DMS 273 treated with DMSO at 0.1 percent for 48 hours (cell line): ENCODE measurements at places on chromosomes 2 and 18.

DNA sequence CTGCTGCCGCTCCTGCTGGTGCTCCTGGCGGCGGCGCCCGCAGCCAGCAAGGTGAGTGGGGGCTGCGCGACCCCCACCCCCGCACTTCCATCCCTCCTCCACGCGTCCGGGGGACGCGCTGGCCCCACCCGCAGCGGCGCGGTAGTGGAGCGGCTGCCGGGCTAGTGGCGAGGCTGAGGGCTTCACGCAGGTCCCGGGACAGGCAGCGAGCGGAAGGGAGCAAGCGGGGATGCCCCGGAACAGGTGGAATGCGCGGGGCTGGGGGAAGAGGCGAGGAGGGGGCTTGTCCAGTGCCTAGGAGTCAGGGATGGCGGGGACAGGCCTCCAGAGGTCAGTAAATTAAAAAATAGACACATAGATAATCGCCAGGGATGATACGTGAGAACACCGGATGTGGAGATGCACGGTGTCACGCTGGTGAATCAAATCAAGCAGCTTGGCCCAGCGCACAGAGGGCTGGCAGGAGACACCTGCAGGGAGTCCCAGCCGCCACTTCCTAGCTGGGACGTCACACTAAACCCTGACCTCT lies 403 bp downstream of the COL4A3 start:
- DNase-seq, result no peak

- DNase-seq, result no peak
Measured at GRCh38 chr2:112725545-112726457, 5.0 kb downstream of the NT5DC4 start.

DNA sequence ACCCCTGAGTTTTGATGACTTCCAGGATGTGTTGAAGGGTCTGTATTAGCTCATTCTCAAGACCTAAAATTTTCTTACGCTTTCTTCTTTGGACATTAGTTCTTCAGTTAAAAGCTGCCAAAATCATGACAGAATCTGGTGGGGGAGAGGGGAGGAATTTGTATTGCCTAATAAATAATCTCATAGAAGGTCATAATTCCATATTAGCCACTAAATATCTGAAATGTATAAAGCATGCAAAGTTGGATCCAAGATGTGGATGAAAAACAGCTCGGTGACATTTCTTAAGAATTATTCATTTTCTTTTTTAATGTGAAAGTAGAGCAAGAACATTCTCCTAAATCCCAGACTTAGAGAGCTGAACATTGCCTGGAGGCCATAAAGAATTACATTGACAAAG lies 120.1 kb downstream of the MMADHC start:
- DNase-seq, result no peak

GRCh38 chr2:80151651-80152050 lies 152.9 kb downstream of the LRRTM1 start:
- DNase-seq, result no peak

DNA sequence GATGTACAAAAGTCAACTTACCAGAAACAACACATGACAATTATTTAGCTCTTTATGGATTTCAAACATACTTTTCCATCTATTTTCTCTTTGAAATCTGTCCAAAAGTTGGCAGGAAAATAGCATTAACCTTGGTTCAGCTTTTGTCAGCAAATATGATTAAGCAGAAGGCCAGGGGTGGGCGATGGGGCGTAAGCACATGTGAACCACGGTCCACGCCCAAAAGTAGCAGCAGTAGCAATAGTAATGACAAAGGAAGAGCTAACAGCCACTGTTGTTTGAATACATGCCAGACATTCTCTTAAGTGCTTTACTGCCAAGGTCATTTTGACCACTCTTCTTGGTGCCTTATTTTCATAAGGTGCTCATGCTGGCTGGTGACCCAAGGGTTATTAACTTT lies 73.5 kb downstream of the ANTXR1 start:
- no peak for DNase-seq

DNA sequence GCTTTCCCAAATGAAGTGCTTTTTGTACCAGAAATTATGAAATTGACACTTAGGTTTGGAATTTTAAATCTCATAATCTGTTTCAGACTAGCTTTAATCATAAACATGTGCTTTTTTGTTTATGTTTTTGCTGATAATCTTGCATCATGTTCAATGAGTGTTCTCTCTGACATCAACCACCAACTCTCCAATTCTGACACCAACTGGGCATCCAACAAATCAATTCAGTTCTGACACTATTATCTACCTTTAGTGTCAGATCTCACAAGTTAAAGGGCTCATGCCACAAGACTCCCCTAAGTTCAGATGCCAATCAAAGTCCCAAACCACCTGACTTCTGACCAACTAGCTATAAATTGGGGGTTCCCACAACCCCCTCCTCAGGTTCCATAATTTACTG lies 19.6 kb downstream of the PELI1 start:
- no peak for DNase-seq

DNA sequence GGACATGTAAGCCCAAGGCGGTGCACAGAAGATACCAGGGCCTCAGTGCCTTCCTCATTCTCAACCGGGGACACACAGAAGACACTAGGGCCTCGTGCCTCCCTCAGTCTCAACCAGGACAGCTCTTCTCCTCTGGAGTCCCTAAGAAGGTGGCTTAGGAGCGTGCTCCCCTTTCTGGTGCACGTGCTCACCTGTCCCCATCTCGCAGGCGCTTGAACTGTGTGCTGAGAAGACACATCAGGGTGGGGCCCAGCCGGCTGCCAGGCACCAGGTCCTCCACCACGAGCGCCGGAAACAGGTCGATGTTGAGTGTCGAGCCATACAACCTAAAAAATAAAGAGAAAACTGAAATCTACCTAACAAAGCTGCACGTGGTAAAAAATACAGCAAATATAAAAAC lies 99.9 kb downstream of the PXDN start:
- DNase-seq, result no peak

- DNase-seq, result no peak
Measured at GRCh38 chr2:156841321-156841720, 405.1 kb downstream of the GPD2 start.

DNA sequence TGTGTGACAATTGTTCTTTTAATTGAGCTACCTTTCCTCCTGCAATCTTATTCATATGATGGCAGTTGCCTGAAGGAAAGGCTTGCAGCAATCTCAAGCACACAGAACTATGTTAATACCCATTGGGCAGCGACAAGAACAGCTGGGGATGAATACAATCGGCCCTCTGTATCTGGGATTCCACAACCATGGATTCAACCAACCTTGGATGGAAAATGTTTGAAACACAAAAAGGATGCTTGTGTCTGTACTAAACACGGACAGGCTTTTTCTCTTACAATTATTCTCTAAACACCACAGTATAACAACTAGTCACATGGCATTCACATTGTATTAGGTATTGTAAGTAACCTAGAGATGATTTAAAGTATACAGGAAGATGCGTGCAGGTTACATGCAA lies 256.1 kb upstream of the SIX2 start:
- DNase-seq, result no peak
